ENCODE measurements at places on chromosomes 2 and 18.

- DNase-seq: no peak
Measured at GRCh38 chr2:160068906-160069305, 6.5 kb upstream of the PLA2R1 start.

DNA sequence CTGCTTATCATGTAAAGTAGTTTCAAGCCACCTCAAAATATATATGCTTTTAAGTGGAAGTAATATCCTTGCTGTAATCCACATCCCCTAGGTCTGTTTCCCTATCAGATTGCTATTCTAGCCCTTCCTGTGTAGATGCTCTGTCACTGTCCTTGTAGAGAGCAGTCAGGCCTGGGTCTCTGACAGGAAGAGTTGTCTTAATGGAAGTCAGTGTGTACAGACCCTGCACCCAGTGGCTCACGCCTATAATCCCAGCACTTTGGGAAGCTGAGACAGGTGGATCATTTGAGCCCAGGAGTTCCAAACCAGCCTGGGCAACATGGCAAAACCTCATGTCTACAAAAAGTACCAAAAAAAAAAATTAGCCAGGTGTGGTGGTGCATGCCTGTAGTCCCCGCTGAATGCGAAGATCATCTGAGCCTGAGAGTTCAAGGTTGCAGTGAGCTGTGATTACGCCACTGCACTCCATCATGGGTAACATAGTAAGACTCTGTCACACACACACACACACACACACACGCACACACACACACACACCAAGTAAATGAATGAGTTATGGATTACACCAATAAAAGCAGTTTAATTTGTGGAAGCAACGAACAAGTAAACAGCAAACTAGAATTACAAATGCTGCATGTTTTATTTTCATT is 70.2 kb upstream of the DSC1 start:
- DNase-seq: no peak

GRCh38 chr2:182952741-182953450 is 85.4 kb downstream of the NCKAP1 start:
- DNase-seq: no peak

GRCh38 chr2:112621790-112622527 is 23.8 kb upstream of the SLC20A1 start:
- DNase-seq: no peak

DNA sequence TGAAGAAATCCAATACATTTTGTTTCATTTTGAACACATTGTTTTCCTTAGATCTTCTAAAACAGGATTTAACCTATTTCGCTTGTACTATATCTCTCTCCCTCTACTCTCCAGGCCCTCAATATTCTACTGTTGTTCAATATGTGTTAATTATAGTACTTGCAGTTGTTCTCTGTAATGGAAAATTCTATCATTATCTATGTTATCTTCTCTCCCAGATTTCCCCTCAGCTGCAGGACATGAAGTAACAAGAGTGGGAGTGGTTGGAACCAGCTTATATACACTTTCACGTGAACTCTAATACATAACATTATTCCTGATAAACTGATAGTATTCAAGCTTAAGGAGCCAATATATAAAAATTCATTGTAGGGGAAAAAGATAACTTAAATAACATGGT is 7.0 kb upstream of the STRN start:
- DNase-seq: no peak

GRCh38 chr2:213101692-213102460 is 49.5 kb downstream of the IKZF2 start:
- no peak for DNase-seq

DNA sequence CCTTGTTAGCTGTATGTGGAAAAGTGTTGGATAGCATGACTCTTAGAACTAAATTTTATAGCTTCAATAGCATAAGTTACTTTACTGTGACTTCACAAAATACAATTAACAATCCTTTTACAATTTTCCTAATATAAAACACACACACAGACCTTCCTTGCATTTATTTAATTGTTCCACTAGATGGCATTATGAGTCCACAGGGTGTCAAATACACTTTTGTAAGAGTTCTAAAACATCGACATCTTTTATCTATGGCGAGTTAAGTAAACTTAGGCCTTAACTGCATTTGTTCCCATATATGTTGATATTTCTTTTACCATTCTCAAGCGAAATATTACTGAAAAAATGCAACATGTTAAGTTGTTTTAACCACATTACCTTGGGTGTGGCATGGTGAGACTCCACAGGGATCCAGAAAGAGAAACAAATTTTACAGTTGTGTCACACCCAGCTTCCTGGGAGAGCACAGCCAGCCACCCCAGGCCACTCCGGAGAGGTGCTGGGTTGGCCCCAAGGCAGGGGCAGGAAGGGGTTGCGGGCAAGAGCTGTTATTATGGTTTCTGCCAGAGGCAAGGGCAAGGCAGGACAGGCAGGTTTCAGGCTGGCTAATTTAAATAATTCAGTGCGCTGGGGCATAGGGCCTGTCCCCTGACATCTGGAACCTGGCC is 312.4 kb upstream of the MC4R start:
- DNase-seq: no peak

DNA sequence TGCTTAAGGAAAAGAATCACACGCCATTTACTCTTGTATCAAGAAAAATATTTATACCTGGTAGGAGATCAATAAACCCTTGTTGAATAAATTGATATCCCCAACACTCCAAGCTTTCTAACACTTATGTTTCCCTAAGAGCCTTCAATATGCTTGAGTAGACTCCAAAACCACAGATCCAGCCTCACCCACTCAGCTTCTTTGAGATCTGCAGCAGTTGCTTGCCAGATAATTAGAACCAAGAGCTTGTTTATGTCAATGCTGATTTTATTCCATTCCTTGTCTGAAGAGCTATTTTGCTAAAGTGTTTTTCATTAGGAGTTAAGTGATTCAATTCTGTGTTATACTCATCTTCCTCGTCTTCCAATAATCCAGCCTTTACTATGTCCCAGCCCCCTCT is 26.3 kb upstream of the CRIM1 start:
- no peak for DNase-seq

GRCh38 chr2:208175840-208176153 is 12.4 kb upstream of the CRYGA start:
- no peak for DNase-seq

DNA sequence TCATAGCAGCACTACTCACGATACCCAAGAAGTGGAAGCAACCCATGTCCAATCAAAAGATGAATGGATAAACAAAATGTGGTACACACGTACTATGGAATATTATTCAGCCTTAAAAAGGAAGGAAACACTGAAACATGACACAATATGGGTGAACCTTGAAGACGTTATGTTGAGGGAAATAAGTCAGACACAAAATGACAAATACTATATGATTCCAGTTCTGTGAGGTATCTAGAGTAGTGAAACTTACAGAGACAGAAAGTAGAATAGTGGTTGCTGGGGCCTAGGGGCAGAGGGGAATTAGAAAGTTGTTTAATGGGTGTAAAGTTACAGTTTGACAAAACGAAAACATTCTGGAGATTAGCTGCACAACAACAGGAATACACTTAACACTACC is 24.7 kb downstream of the TLK1 start:
- no peak for DNase-seq

- DNase-seq: no peak
Measured at GRCh38 chr18:9217743-9218451, 81.3 kb downstream of the ANKRD12 start.

- no peak for DNase-seq
Measured at GRCh38 chr2:10486091-10486490, 38.0 kb upstream of the ODC1 start.

DNA sequence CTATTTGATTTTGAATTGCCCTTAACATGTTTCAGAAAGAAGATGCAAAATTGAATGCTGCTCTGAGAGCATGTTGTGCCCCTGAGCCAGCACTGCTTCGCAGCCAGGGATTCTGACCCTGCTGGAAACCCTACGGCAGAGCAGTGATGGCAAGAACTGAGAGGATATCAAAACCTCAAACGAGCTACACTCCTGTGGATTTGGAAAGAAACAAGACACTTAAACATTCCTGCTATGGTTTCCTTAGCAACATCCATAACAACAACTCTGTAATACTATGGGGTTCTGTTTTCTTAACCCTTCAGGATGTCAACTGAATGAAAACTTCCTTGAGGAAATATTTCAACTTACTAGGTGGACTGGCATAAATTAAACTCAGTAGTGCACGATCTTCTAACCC is 649.1 kb downstream of the NYAP2 start:
- DNase-seq: no peak

- DNase-seq: no peak
Measured at GRCh38 chr18:79640064-79640672, 39.4 kb upstream of the CTDP1 start.

Data from H1 (cell line).